B cell (primary cell): ENCODE measurements at places on chromosomes 1 and 21.
A peak's percentile ranks its signal among the peaks of the same experiment; 100 is the strongest.

DNA sequence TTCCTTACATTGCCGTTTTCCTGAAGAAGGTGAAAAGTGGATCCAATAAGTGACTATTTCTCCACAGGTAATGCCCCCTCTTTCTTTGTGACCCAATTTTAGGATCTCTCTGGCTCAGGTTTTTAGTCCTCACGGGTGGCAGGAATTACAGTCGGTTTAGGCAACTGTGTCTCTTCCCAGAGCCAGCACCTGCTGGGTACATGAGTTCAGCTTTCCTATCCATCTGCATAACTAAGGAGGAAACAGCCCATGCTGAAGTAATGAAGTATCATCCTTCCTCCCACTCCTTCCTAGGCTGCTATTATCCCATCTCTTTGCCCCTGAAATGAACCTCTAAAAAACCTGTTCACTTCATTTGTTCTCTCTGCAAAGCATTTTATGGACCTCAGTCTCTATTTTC lies 544.6 kb downstream of the NEGR1 start:
- no peak for DNase-seq

- DNase-seq = no peak
These were observed 2.8 kb downstream of the RPS8 start for GRCh38 chr1:44777969-44778635.

GRCh38 chr1:31588751-31589515 lies 12.6 kb downstream of the TINAGL1 start:
- DNase-seq = no peak

- no peak for DNase-seq
These were observed 80.3 kb downstream of the NENF start for GRCh38 chr1:212512816-212513559.

GRCh38 chr1:50292276-50292675 lies 131.0 kb downstream of the DMRTA2 start:
- no peak for DNase-seq

DNA sequence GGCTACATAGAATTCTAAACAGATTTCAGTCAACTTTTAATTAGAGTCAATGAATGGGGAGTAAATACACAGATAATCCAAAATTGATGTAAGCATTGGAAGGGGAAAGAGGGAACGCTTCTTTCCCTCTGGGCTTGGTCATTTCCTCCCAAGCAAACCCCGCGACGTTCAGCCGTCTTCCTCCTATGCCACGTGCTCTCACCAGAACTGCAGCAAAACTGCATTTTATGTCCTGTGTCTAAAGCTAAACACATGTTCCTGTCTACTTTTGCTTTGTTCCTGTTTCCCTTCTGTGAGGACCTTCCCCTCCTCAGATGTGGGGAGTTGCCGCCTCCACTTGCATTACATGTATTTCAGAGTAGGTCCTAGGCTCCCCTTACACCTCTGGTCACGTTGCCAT lies 27.2 kb downstream of the UTP25 start:
- DNase-seq = no peak

- no peak for DNase-seq
These were observed 2.1 kb downstream of the KAZN start for GRCh38 chr1:14600405-14601112.

DNA sequence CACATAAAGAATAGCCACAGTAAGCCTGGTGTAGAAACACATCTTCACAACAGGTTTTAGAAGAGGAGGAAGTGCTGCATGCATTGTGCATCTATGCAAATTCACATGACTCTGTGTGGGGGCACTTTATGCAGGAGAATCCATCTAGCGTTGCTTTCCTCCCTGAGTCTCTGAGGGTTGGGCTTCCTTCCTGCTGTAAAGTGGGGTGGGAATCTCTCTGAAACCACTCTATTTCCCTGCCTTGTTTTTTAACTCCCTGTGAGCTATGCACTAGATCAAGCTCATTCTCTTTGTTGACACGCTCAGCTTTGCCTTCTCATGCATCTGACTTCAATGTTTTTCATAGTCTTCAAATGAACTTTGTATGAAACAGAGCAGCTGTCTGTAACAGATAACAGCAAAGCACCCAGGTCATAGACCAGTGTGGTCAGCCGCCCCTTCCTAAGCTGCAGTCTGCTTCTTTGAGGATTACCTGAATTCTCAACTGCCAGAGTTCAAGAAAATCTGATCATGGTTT lies 102.7 kb upstream of the DPH5 start:
- peak; percentile 75 for DNase-seq

DNA sequence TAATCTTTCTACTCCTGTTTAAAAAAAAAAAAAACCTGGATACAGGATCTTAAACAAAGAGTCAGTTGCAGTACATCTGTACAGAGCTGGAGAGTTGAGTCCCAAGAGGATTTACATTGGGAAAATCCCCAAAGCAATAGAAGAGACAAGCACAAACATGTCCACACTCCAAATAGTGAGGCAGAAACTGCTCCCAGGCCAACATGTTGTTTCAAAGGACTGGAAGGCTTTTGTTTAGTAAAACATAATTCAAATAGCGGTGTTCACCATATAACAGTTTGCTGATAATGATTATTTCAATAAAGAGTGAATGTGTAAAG lies 425.4 kb downstream of the ADGRL2 start:
- DNase-seq = no peak

DNA sequence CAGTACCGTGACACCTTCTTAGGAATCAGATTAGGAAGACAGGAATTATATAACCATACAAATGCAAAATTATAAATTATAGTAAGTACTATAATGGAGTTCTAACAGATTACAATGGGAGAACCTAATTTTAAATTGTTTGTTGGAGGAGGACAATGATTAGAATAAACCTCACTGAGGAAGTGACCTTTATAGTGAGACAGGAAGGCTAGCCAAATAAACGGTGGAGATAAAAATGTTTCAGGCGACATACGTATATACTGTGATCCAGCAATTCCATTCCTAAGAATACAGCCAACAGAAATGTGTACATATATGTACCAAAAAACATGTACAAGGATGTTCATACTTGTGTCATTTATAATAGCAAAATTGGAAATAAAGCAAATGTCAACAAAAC lies 15.2 kb downstream of the SYNJ1 start:
- peak; percentile 19 for DNase-seq

GRCh38 chr1:8212580-8213031 lies 105.3 kb upstream of the SLC45A1 start:
- DNase-seq = no peak

DNA sequence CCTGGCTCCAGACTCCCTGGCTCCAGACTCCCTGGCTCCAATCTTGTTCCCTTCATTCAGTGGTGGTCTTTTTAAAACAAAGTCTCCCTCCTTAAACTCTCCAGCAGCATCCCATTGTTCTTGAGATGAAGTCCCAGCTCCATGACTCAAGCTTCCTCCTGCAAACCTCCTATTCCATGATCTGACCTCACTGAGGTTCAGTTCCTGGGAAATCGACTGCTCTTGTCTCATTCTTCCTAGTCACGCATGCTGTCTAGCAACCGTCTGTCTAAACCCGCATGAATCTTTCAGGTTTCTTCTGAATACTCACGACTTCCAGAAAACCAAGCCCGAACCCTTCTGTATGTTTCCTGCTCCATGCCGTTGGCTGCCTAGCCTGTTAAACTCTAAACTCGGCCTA lies 91.9 kb downstream of the RAVER2 start:
- no peak for DNase-seq

DNA sequence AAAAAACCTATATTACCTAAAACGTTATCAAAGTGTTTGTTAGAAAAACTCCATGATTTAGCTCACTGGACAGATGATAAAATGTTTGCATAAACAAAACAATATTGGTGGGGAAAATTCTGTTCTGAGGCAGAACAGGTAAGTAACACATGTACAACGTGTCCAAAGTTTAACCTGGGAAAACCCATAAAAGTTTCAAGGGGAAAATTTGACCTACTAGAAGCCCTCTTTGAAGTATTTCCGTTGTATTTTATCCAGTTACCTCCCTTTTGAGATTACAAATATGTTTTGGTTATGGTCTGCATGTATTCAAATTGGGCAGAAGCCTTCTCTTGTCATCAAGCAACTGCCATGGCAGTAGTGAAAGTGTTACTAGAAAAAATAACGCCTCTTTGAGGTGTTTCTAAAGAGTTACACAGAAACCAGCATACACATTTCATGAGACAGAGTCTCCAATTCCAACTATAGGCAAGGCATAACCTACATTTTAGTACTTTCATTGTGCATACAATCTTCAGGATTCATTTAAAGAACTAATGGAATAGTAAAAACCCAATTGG lies 58.0 kb upstream of the PDC start:
- no peak for DNase-seq

DNA sequence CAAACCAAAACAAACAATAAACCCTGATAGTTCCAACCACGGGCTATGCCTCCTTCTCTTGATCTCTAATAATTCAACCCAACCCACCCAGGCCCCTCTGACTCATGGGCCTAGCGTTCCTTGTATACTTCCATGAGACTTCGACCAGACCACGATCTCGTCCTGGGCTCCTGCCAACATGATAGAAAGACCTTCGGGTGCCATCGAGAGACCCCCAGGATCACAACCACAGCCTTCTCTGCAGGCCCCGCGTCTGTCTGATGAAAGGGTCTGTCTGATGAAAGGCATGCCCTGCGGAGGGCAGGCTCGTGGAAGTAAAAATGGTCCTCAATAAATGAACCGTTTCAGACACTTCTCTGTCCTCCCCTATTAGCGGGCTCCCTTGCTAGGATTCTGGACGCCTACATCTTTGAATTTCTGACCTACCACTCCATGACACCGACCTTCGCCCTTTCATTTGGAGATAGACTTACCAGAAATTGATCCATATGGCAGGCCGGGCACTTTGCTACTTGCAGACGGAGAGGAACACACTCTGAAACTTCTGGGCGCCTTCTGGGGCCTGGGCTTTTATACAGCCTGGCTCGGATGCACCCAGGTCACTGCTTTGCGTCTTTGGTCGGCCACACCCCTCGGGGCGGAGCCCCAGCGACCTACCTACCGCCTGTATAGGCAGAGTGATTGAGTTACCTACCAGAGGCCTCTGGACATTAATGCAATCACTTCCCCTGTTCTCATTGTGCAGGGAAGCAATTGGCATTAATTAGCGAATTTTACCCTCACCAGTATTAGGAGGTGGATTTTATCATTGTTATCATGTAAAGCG lies 5.3 kb upstream of the KLF18 start:
- no peak for DNase-seq

- peak; percentile 88 for DNase-seq
These were observed 2.1 kb upstream of the PFKL start for GRCh38 chr21:44297525-44298290.

DNA sequence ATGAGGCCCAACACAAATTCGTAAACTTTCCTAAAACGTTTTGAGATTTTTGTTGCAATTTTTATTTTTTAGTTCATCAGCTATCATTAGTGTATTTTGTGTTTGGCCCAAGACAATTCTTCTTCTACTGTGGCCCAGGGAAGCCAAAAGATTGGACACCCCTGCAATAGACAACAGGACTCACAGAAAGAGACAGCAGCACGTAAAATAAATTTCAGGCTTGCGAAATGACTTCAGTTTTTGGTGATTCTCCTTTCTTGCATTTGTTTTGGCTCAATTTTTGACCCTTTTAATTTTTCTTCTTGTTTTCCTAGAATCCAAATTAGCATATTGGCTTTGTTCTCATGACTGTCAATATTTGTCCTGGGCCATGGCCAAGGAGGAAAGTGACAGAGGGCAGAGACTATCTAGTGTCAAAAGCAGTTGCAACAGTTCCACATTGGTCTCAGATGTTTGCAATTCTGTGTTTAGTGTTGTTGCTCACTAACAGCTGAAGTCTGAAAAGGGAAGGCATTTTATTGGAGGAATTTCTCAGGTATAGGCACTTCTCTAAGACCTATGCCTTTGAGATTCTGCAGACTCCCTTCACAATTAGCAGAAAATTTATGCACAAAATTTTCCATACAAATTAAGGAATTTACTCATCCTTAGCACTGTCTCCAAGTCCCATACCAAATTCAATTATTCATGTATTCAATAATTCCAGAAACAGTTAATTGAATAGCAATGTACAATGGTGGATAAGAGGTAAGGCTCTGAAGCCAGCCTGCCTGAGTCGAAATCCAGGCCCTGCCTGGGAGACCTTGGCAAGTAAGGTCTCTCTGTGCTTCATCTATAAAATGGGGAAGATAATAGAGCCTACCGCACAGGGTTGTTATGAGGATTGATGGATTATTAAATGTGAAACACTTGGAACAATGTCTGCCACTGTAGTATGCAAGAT lies 160.9 kb upstream of the IVNS1ABP start:
- DNase-seq = no peak

DNA sequence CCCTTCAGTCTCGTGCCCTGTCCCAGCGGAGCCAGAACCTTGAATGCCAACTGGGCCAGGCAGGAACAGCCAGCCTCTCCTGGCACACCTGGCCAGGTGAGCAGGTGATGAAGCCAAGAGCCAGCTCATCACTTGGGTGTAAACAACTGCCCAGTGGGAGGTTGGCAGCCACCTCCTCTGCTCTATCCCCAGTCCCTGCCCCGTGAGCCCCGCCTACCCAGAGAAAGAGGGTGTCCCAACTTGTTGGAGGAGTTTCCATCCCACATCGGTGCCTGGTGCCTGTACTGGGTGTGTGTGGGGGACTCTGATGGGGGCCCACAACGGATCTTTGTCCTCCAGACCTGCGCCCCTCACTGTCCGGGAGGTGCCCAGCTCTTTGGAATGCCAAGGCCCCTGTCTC lies 17.8 kb upstream of the FAM131C start:
- DNase-seq = no peak

GRCh38 chr1:234270581-234271242 lies 102.5 kb upstream of the COA6 start:
- no peak for DNase-seq

DNA sequence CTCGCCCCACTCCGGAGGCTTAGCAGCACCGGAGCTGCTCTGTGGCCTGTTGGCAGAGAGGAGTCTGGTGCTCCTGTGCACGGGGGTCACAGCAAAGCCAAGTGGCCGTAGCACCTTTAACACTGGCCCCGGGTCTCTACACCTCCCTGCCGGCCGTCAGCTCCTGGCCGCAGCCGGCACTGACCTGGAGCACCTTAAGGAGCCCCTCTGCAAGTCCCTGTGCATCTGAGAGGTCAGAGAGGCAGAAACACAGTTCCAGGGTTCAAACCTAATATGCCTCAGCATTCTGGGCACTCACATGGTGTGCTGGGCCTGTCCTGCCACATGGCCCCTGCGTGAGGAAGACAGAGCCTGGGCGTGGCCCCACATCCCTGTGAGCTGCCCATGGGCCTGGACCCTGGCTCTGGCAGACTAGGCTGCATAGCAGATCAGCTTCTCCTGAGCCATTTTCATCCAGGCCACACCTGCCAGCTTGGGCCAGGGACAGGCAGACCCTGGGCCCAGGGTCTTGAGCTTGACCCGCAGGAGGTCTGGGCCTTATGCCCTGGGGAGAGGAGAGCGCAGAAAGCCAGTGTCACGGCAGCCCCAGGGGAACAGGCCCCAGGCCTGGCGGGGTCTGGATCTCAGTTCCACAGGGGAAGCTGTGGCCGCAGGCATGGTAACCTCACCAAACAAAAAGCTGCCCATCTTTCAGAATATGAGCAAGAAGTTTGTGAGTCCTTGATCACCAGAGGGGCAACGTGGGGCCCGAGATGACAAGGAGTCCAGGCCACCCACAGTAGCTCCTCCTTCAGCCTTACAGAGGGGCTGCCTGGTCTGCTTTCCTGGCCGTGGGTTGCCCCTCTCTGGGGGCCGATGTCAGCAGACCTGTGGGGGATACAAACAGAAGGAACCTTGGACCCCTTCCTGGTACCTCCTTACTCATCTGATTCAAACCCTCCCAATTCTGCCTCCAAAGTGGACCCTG lies 146.0 kb upstream of the COL6A1 start:
- DNase-seq = no peak

- peak; percentile 52 for DNase-seq
These were observed 1.5 kb upstream of the BATF3 start for GRCh38 chr1:212700892-212701819.

GRCh38 chr1:84940481-84940880 lies 47.5 kb upstream of the LPAR3 start:
- DNase-seq = no peak

GRCh38 chr1:185483664-185484450 lies 166.8 kb upstream of the IVNS1ABP start:
- no peak for DNase-seq
